ENCODE measurements at places on chromosomes 13 and 19. TPM values are rescaled to one million over a fixed set of nuclear protein-coding genes. Genes with fewer than 3 reads are reported as not detected.

Gene POLR1G
- 27.8 TPM for total RNA-seq

Gene KIR3DL1
- not detected for total RNA-seq

Gene RYR1
- 34.2 TPM for total RNA-seq

Gene LACC1
- total RNA-seq: 2.1 TPM

Gene USP12
- 82.0 TPM for total RNA-seq

Gene BRME1
- total RNA-seq: 6.5 TPM

Gene EID2B
- total RNA-seq: 37.7 TPM

Gene NHLRC3
- total RNA-seq: 16.1 TPM

GRCh38 chr13:41603917-41604316 lies 146.6 kb downstream of the RGCC start:
- H3K27ac ChIP-seq: no peak overlapping the region
- H3K27me3 ChIP-seq: no peaks in the 10 kb centered on the region
- H3K4me1 ChIP-seq: no peaks in the 10 kb centered on the region
- no peak overlapping the region for H3K4me3 ChIP-seq

GRCh38 chr19:36267061-36267845 lies 52.3 kb downstream of the ZNF146 start:
- H3K36me3 ChIP-seq: no peaks in the 10 kb centered on the region
- H3K27ac ChIP-seq: no peak overlapping the region
- no peaks in the 10 kb centered on the region for H3K27me3 ChIP-seq
- no peak for DNase-seq
- H3K4me3 ChIP-seq: no peak overlapping the region

DNA sequence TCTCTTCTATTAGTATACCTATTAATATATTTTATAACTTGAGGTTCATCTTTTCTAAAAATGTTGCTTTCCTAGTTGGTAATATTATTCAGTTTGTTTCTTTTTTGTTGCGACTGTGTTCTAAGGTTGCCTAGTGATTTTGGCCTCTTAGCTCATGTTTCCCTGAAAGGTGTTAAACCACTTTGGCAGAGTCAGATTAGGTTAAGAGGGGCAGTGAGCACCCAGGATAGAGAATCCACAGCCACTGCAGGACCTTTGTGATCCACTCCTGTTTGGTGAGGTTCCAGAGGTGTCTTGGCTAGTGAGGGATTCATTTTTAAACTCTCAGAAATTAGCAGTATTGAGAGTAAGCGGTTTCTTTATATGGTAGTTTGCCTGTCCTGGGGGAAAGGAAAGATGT lies 14.9 kb upstream of the GPR18 start:
- no peak for DNase-seq
- no peak overlapping the region for H3K4me3 ChIP-seq
- H3K27ac ChIP-seq: no peak overlapping the region
- no peaks in the 10 kb centered on the region for H3K36me3 ChIP-seq
- no peaks in the 10 kb centered on the region for H3K27me3 ChIP-seq
- no peaks in the 10 kb centered on the region for H3K4me1 ChIP-seq

DNA sequence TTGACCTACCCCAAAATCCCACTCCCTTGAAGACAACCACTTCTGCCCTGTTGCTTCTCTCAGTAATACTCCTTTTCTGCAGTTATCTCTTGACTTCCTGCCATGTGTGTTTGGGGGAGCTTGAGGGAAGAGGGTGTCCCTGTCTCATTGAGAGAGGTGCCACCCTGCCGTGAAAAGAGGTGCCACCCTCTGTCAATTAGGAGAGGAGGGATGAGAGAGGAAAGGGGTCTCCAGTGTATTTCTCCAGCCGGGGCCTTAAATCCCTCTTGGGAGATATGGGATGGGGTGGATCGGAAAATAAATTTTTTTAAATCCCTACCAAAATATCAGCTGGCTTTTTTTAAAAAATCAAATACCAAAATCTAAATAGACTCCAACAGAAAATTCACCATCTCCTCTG lies 16.5 kb downstream of the PLD3 start:
- H3K27ac ChIP-seq: no peak overlapping the region
- DNase-seq: no peak
- H3K4me1 ChIP-seq: peaks cover 4% of the 10 kb centered on the region
- no peaks in the 10 kb centered on the region for H3K36me3 ChIP-seq

DNA sequence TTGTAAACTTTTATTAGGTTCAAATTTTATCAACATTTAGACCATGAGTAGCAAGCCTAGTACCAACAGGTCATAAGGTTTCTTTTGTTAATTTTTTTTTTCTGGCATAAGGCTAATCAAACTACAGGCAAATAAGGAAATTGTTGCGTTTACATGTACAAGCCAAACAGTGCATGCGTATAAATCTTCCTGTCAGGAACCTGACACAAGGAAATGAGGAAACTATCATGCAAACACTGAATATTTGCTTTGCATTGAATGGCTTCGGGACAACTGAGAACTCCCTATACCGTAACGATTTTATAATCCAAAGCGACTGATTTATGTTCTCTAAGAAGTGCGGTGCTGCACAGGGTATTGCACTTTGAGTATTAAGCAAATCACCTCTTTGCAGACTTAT lies 133.0 kb upstream of the TRPC4 start:
- no peaks in the 10 kb centered on the region for H3K36me3 ChIP-seq
- no peaks in the 10 kb centered on the region for H3K27me3 ChIP-seq
- DNase-seq: no peak
- no peaks in the 10 kb centered on the region for H3K4me1 ChIP-seq
- H3K27ac ChIP-seq: no peak overlapping the region

GRCh38 chr19:1261798-1262622 lies 7.1 kb upstream of the CIRBP start:
- no peaks in the 10 kb centered on the region for H3K36me3 ChIP-seq
- peaks cover 63% of the 10 kb centered on the region for H3K4me1 ChIP-seq
- no peaks in the 10 kb centered on the region for H3K27me3 ChIP-seq
- no peak for DNase-seq
- peak overlapping the region; percentile 95 for H3K27ac ChIP-seq

DNA sequence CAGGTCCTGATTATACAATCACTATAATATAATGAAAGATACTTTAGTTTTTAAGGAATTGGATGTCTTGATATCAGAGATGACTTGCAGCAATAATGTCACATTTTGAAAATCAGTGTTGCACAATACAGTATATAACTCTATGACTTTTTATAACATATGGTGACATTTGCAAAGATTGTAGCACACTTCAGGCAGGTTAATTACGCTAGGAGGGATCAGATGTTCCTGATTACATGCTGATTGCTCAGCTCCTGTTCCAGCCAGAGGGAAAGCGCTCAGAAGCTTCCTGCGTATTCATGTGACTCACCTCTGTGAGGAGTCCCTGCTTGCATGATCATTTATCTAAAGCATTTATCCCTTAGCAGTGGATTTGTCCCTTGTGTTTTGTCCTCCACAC lies 265.6 kb downstream of the GPC5 start:
- H3K4me1 ChIP-seq: no peaks in the 10 kb centered on the region
- DNase-seq: no peak
- H3K27ac ChIP-seq: no peak overlapping the region
- no peaks in the 10 kb centered on the region for H3K36me3 ChIP-seq

DNA sequence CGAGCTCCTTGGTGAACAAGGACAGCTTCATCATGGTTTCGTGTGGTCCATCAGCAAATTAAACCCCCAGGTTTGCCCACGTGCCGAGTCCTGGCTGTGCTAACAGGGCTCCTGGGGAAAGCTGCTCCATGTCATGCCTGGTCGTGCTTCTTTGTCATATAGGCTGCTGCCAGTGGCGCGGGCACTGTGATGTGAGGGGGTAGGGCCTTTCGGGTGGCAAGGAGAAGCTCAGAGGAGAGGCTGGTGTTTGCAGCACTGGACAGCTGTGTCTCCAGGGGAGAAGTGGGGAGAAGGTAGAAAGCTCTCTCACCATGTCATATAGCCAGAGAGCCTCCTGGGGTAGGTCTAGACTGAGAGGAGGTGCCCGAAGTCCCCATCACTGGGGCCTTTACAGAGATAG lies 13.3 kb downstream of the VSTM2B start:
- no peaks in the 10 kb centered on the region for H3K4me1 ChIP-seq
- H3K4me3 ChIP-seq: no peak overlapping the region
- H3K27me3 ChIP-seq: peaks cover 6% of the 10 kb centered on the region
- no peaks in the 10 kb centered on the region for H3K36me3 ChIP-seq
- DNase-seq: no peak
- no peak overlapping the region for H3K27ac ChIP-seq

- H3K36me3 ChIP-seq: no peaks in the 10 kb centered on the region
- H3K4me1 ChIP-seq: no peaks in the 10 kb centered on the region
- no peak for DNase-seq
Observed at GRCh38 chr13:74017301-74018061, 116.7 kb downstream of the KLF12 start.

DNA sequence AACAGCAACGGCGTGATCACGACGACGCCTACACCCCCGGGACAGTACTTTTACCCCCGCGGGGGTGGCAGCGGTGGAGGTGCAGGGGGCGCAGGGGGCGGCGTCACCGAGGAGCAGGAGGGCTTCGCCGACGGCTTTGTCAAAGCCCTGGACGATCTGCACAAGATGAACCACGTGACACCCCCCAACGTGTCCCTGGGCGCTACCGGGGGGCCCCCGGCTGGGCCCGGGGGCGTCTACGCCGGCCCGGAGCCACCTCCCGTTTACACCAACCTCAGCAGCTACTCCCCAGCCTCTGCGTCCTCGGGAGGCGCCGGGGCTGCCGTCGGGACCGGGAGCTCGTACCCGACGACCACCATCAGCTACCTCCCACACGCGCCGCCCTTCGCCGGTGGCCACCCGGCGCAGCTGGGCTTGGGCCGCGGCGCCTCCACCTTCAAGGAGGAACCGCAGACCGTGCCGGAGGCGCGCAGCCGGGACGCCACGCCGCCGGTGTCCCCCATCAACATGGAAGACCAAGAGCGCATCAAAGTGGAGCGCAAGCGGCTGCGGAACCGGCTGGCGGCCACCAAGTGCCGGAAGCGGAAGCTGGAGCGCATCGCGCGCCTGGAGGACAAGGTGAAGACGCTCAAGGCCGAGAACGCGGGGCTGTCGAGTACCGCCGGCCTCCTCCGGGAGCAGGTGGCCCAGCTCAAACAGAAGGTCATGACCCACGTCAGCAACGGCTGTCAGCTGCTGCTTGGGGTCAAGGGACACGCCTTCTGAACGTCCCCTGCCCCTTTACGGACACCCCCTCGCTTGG lies 966 bp downstream of the JUNB start:
- H3K36me3 ChIP-seq: peaks cover 2% of the 10 kb centered on the region
- no peaks in the 10 kb centered on the region for H3K27me3 ChIP-seq
- peaks cover 33% of the 10 kb centered on the region for H3K4me1 ChIP-seq
- peak overlapping the region; percentile 87 for H3K27ac ChIP-seq
- H3K4me3 ChIP-seq: peak overlapping the region; percentile 75
- no peak for DNase-seq

DNA sequence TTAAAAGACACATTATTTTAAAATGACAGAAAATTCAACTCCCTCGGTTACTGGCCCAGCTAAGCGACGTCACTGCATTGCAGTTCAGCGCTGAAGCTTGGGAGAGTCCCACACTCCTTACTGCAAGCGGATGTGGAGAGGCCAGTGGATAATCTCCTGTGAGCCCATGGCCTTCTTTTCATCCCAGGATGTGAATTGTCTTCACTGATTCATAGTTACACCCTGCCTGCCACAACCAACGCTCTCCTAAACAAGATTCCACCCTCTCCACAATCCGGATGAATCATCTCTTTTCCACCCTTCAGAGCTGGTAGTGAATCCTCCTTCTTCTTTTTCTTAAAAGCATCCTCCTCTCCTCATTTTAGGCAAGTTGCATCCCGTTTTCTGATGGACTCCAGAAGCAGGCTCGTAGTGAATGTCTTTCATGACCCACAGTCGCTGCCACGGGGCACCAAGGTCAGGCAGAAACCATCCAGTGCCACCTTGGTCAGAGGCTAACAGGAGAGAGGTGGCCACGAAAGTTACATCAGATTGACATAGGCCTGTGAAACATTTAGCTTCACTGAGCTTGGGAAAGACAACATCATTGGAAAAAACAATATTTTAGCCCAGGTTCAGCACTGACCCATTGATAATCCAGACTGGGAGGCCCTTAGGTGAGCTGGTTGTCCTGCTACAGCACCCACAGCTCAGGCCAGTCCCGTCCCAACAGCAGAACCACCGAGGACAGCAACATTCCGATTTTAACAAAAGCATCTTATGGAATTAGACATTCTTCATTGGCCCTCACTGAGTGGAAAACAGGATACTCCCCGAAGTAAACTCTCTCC lies 2.0 kb downstream of the GJB2 start:
- no peaks in the 10 kb centered on the region for H3K27me3 ChIP-seq
- no peak overlapping the region for H3K4me3 ChIP-seq
- no peak overlapping the region for H3K27ac ChIP-seq
- no peak for DNase-seq
- no peaks in the 10 kb centered on the region for H3K4me1 ChIP-seq

DNA sequence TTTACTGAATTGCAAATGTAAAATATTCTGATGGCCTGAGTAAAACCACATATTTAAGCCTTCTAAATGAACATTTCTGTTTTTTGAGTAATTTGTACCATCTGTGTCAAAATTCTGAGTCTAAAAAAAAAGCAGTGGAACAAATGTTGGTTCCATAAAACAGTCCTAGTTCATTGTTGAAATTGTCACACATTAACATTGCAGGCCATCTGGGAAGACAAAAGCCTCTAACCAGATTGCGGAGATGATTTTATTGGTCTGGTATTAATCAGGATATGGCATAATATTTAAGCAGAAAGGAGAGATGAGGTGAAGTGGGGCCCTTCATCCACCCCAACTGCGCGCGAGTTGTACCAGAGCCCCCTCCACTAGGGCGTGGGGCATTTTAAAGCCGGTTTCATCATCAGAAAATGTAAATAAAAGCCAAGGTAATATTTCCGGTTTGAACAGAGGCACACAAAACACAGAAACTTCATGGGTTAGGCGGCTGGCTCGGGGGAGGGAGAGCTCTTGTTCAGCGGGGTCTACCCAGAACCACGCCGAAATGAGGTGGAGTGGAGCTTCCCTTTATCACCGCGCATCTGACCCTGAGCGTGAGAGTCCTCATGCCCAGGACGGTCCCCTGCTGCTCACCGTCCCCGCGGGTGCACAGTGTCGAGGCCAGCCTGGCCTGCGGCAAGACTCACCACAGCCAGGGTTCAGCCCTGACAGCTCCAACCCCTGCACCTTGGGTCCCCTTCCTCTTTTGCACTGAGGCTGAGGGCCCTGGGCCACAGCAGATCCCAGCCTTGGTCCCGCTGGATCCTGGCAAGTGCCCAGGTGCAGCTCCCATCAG lies 169.2 kb downstream of the URI1 start:
- no peaks in the 10 kb centered on the region for H3K4me1 ChIP-seq
- no peak overlapping the region for H3K4me3 ChIP-seq
- no peak for DNase-seq
- H3K36me3 ChIP-seq: no peaks in the 10 kb centered on the region
- H3K27me3 ChIP-seq: peaks cover 8% of the 10 kb centered on the region
- no peak overlapping the region for H3K27ac ChIP-seq

DNA sequence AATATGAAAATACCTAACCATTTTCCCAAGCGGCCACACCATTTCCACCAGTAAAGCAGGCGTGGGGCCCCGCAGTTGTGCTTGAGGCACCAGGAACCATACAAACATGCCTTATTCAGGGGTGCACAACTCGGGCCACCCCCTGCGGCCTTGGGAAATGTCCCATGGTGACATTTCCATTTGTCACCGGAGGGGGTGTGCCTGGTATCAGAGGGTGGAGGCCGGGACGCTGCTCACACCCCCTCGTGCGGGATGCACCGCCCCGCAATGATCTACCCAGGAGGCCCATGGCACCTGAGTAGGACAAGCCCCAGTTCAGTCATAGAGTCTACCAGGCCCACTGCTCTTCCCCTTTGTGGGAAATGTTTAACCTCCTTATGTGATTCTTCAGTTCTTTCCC lies 218.8 kb downstream of the TEX29 start:
- H3K27ac ChIP-seq: no peak overlapping the region
- no peaks in the 10 kb centered on the region for H3K36me3 ChIP-seq
- H3K4me1 ChIP-seq: no peaks in the 10 kb centered on the region
- no peak for DNase-seq
- H3K4me3 ChIP-seq: no peak overlapping the region

GRCh38 chr19:55690769-55691545 lies 15.9 kb downstream of the EPN1 start:
- peaks cover 3% of the 10 kb centered on the region for H3K4me1 ChIP-seq
- H3K36me3 ChIP-seq: peaks cover 2% of the 10 kb centered on the region
- no peak for DNase-seq
- H3K27me3 ChIP-seq: no peaks in the 10 kb centered on the region
- H3K27ac ChIP-seq: no peak overlapping the region
